Activated CD4-positive, alpha-beta T cell treated with anti-CD3 and anti-CD28 coated beads, Interleukin-2, amount 50 U/mL, for 4 hours (primary cell): ENCODE measurements at places on chromosomes 7 and 10.

DNA sequence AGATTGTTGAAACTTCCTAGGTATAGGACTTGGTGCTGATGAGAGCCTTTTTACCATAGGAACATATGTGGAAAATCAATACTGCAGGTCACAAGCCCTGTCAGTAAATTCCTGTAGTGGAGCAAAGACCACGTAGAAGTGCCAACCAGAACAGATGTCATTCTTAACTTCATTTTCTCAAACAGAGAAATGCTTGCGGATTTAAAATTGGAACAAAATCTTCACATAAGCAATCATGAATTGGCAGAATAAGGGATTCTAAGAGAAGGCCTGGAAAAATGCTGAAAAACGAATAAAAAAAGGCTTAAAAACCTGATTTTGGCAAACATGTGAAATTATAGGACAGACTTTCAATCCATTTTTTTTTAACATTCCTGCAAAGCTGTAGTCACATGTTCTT, 80.8 kb upstream of the SMIM30 start:
- no peak for DNase-seq

DNA sequence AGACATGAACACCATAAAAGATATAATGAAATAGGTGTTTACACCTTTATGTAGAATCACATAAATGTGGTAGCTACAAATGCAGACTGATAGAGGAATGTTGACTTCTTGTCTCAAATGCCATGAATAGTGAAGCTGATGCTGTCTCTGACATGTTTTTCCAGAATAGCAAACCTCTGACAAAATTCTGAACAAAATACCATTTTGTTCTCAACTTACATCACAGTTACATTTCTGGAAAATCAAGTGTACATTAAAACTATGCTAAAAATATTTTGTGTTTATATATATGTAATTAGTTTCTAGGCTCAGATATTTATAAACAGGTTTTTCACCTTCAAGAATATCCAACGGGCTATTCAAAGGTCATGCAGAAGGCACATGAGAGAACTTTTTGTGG, 16.8 kb upstream of the PTPN12 start:
- DNase-seq: no peak

DNA sequence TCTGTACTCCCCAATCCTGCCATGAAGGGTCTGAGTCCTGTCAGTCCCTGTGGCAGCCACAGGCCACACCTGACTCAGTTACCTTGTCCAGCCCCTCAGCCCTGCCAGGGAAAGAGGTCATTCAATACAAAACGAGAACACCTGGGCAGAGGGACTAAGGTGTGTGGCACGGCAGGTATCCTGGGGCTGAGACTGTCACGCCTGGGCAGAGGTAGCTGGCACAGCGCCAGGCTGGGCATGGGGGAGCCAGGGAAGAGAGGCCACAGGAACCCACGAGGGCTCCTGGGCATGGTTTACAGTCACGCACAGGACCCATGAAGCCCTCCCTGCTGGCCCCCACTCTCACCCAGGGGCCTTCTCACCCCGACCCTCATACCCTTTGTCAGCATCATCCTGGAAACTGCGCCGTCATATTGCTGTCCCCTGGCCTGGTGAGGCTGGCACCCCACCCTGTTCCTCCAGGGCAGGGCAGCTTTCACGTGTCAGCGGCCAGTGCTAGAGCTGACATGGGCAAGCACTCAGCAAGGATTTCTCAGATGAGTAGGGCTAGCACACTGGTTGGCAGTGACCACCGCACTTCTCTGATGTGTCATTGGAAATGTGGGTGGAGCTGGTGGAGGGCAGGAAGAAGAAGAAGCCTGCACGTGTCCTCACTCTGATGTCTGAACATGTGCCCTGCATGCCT, 42.7 kb downstream of the LRRC18 start:
- DNase-seq: no peak

- no peak for DNase-seq
Measured at GRCh38 chr7:1434165-1434718, 25.0 kb downstream of the MICALL2 start.

GRCh38 chr10:29845166-29845565, 210.4 kb upstream of the SVIL start:
- DNase-seq: no peak

- no peak for DNase-seq
Measured at GRCh38 chr7:2542916-2543871, 12.1 kb downstream of the BRAT1 start.

GRCh38 chr7:957418-958220, 3.1 kb upstream of the ADAP1 start:
- DNase-seq: no peak

- DNase-seq: no peak
Measured at GRCh38 chr10:89120931-89121763, 86.0 kb downstream of the CH25H start.

- DNase-seq: no peak
Measured at GRCh38 chr7:48041653-48041970, 6.3 kb downstream of the C7orf57 start.

DNA sequence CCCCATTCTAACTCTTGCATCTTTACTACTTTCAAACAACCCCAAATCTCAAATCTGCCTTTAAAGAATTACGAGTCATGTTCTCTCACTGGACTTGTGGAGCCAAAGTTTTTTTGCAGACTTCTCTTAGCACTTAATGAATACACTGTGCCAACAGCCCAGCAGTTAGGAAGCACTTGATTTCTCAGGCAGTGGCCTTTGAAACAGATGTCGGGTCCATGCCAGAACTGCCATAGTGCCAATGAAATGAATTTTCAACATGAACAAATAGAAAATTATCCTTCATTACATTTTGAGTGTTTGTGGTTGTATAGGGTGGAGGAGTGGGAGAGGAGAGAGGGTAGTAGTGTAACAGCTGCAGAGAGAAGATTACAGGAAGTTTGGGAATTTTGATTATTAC, 5.9 kb downstream of the BORCS7 start:
- DNase-seq: no peak

DNA sequence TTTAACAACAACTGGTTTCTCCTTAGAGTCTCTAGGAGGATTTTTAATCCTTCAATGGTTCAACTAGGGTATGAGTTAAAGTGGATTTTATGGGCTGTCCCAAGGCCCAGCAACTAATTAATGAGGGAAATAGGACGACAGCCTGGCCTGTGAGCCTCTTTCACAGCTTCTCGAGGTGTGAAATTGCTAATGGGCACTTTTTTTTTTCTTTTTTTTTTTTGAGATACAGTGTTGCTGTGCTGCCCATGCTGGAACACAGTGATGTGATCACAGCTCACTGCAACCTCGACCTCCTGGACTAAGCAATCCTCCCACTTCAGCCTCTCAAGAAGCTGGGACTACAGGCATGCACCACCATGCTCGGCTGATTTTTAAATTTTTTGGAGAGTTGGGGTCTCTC, 87.0 kb downstream of the MARCHF5 start:
- no peak for DNase-seq

DNA sequence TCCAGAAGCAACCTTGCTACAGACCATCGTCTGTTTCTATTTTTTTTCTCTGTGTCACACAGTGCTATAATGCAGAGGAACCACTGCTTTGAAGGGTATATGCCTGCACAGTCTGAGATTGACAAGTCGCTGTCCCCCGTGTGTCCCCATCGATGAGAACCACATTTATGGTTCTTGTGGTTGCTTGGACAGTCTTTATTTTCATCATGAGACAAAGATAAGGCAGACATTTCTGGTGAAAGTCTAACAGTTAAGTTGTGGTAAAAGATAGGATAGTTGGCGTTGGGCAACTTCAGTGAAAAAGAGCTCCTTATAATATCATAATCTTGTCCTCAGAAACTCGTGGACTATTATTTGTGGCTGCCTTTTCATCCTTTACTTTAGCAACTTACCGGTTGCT, 6.3 kb upstream of the AKR1E2 start:
- DNase-seq: no peak

DNA sequence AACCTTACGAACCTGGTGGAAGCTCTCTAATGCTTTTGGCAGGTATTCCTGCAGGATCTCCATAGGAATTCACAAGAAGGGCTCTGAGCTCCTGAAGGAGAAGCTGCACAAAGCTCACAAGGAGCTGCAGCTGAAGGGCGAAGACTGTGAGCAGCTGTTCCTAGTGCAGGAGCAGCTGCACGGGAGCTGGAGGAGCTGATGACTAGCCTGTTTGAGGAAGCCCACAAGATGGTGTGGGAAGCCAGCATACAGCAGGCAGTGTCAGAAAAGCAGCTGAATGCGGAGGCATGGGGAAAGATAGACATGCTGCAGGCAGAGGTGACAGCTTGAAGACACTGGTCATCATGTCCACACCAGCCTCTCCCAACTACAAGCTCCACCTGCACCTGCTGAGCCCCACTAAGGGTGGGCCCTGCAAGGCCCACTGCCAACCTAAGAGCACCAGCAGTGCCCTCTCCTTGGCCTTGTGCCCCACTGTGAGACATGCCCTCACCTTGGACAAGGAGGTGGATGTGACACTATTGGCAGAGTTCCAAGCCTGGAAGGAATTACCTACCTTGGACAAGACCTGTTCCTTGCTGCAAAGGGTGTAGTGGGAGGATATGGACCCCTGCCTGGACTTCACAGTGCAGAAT, 250.6 kb downstream of the BBS9 start:
- DNase-seq: no peak

DNA sequence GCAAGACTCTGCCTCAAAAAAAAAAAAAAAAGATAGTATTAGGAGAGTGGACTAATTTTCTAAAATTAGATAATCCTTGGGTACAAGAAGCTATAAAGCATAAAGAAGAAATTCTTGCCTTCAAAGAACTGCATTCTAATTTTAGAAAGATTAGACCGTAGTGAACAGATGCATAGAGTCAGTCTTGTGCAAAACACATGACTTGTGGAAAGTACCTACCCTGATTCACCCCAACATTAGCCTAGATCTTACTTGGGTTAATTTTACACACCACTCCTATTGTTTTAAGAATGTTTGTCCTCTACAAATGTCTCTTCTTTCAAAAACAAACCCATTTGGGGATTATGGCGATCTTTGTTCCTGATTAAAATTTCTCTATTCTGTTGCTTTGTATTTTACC, 38.9 kb upstream of the SP8 start:
- no peak for DNase-seq

GRCh38 chr10:63628526-63629362, 107.5 kb downstream of the REEP3 start:
- no peak for DNase-seq

- no peak for DNase-seq
Measured at GRCh38 chr7:80224415-80224814, 89.8 kb downstream of the GNAI1 start.

GRCh38 chr7:103076764-103077163, 1.8 kb downstream of the ARMC10 start:
- DNase-seq: no peak

GRCh38 chr7:111708072-111708471, 145.8 kb upstream of the IMMP2L start:
- no peak for DNase-seq

DNA sequence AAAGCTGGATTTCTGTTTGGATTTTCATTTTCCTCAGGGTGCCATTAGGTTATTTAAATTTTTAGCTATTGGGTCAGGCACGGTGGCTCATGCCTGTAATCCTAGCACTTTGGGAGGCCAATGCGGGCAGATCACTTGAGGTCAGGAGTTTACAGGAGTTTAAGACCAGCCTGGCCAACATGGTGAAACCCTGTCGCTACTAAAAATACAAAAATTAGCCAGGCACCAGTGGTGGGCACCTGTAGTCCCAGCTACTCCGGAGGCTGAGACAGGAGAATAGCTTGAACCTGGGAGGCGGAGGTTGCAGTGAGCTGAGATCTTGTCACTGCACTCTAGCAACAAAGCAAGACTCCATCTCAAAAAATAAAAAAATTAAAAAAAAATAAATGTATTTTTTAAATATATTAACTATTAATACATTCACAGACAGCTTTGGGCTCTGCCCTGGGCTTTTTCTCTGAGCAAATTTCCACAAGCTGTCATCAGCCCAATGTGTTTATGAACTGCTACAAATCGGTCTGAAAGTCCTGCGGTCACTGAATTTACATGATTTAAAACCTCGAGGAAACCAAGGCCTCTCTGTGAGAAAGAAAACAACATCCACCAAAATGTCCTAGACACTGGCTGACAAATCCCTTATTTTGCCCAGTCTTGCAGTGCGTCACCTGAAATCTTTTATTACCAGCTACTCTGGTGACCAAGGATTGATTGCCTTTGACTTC, 19.2 kb upstream of the PLEKHS1 start:
- no peak for DNase-seq

DNA sequence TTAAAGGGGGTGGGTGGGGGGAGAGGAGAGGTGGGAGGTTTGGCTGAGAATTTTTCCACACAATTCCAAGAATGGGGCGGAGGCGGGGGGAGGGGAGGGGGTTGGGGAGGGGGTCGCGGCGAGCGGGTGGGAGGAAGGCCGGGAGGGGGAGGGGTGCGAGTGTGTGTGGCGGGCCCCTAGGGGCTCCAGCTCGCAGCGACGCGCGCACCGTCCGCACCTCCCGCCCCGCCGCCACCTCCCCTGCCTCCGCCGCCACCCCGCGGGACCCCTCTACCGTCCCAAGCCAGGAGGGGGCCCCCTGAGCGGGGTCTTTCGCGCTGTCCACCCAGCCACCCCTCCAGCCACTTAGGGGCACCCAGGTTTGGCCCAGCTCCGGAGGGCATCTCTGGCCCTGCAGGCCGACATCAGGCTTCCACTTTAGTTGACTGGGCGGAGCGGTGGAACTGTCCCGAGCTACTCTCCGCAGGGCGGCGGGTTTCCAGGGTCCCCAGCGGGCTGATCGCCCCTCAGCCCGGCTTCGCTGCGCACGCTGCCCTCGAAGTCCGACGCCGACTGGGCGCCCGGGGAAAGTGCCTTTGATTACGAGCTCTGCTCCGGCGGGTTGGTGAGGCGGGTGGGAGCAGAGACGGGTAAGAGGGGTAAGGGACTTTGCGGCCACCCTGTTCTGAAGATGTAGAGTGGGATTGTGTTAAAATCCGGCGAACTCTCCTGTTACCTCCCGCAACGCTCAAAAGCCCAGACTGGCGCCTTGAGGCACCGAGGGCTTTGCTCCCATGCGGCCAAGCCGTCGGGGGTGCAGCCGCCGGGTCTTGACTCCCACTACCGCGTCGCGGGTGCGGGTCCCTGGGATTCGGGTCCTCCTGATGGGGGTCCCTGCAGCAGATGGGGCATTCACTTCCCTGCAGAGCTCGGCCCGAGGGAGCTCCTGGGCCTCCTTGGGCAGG, 1.8 kb upstream of the VAX1 start:
- no peak for DNase-seq

DNA sequence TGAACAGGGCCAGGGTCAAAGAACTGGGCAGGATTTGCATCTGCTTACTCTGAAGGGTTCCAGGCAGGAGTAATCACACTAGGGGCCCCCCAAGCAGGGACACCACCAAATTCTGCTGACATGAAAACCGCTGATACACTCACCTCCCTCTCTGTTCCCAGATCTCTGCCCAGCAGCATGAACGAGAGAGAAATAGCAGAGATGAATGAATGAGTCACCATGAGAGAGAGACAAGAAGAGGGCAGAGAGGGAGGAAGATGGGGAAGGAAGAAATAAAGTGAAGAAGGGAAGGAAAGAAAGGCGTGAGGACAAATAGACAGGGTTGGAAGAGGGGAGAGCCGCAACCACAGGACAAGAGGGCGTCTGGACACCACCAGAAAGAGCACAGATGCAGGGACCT, 285.9 kb upstream of the NEBL start:
- no peak for DNase-seq

GRCh38 chr10:92087750-92088395, 164.3 kb downstream of the BTAF1 start:
- DNase-seq: peak; percentile 33
